Activated CD4-positive, alpha-beta T cell treated with anti-CD3 and anti-CD28 coated beads, Interleukin-2, amount 50 U/mL, for 4 hours (primary cell): ENCODE measurements at places on chromosomes 3 and 15.

DNA sequence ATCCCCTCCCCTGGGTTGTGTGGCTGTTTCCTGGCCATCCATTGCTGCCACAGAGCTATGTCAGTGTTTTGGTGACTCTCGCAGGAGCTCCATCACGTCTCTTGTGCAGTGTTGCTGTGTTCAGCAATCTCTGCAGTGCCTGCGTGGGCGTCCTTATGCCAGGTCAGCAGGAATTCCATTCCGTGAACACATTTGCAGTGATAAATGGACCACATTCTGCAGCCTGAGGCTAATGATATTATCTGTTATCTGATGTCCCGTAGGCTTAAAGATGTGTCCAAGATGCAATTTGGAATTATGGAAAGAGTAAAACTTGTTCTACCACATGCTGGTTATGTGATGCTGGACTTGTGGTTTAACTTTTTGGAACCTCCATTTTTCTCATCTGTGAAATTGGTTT, 25.5 kb upstream of the COL6A6 start:
- DNase-seq: no peak

GRCh38 chr3:124895756-124896155, 8.6 kb upstream of the ITGB5 start:
- DNase-seq: no peak

GRCh38 chr3:123054931-123055330, 11.9 kb upstream of the PDIA5 start:
- DNase-seq: no peak

- no peak for DNase-seq
Measured at GRCh38 chr15:98394546-98394945, 253.8 kb upstream of the IGF1R start.

DNA sequence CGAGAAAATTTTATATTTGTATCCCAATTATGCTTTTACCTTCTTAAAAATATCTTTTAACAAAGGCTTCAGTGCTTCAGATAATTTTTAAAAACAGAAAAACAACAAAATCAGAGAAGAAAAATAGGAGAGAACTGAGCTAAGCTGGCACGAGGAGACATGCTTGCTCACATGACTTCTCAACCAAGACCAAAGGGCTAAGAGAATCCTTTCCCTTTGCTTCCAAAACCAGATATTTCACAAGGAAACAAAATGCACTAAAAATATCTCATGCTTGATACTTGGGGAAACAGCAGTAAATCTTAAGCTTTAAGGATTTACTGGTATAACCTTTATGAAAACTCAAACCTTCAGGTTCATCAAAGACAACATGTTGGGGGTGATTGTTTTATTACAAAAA, 58.4 kb downstream of the CAPN7 start:
- no peak for DNase-seq

DNA sequence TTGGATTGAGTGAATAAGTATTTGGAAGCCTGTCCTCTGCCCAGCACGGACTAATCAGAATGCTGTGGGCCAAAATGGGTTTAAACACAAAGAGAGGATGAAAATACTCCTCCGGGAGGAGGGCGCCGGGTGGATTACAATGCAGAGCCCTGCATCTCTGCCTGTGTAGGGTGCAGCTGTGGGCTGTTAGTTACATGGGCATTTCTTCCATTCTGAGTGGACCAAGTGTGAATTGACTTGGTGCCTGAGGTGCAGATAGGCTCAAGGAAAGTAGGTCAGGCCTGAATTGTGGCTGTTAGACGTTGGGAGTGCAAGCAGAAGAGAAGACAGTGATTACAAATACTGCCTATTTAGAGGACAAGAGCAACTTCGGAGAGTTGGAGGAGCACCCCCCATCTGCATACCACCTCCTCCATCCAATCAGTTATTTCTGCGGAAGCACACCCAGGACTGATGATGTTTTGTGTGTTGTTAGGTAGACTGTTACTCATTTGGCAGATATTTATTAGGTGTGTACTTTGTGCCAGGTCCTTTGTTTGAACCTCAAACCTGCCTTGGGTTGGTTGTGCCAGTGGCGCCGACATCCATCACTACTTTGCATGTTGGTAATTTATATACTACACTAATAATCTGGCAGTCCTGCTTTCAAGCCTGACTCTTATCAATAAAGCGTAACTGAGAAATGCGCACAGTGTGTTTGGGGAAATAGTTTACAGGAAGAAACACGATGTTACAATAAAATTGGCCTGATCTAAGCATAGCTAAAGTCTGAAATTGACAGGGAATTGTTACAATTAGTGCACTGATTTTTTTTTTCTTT, 33.0 kb downstream of the PTPRG start:
- DNase-seq: no peak

DNA sequence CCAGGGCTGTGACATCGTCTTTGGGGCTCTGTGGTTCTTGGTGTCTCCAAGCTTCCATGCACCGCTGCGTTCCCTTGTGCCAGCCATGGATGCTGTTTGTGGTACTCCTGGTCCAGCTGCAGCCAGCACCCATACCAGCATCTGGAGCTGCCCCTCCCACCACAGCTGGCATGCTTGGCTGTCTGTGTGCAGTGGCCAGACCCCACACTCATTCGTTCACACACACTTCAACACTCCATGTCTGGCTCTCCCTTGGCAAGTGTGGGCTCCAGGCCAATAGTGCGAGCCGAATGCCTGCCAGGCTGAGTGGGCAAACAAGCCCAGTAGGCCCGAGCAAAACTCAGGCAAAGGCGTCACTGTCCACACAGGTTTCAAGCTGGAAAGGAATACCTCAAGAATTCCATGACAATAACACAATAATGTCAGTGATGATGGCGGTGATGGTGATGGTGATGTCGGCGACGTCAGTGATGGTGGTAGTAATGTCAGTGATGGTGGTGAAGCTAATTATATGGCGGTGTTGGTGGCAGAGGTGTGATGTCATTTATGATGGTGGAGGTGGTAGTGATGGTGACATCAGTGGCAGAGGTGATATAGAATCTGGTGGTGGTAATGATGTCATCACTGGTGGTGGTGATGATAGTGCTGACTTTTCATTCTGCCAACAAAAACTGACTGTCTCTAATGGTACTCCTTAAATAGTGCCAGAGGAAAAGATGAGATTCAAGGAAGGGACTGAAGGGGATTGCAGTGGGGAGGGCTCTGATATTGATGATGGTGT, 19.3 kb downstream of the TBC1D21 start:
- no peak for DNase-seq

DNA sequence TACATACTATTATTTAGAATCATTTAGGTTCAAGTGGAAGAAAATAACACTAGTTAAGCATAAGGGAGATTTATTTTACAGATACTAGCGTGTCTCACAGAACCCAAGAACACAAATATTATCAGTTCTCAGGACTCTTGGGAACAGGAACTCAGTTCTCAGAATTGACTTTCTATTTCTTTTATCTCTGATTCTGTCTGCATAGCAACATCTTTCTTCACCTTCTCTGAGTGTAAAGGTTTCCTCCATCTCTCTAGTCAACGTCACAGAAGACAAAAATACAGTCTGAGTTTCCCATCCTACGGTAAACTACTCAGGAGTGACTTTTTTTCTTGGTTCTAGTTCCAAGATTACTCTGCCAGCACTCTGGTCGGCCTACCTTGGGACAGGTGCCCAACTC, 220.0 kb downstream of the SV2B start:
- DNase-seq: no peak

GRCh38 chr3:184514171-184514490, 47.5 kb upstream of the EPHB3 start:
- no peak for DNase-seq

DNA sequence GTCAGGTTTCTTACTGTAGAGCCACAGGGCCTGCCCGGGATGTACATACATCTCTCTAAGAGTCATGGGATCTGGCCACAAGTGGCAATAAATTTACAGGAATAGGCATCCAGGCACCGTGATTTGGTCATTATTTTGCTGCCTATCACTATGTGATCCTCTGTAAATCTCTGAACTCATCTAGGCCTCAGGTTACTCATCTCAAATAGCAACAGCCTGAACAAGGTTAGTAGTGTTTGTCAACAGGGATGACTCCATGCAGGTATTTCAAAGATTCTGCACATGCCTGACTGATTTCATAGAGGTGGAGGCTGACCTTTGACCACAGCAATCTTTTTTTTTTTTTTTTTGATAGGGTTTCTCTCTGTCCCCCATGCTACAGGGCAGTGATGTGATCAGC, 88.8 kb upstream of the TBL1XR1 start:
- DNase-seq: no peak

- DNase-seq: no peak
Measured at GRCh38 chr3:127665586-127665985, 7.2 kb upstream of the ABTB1 start.

DNA sequence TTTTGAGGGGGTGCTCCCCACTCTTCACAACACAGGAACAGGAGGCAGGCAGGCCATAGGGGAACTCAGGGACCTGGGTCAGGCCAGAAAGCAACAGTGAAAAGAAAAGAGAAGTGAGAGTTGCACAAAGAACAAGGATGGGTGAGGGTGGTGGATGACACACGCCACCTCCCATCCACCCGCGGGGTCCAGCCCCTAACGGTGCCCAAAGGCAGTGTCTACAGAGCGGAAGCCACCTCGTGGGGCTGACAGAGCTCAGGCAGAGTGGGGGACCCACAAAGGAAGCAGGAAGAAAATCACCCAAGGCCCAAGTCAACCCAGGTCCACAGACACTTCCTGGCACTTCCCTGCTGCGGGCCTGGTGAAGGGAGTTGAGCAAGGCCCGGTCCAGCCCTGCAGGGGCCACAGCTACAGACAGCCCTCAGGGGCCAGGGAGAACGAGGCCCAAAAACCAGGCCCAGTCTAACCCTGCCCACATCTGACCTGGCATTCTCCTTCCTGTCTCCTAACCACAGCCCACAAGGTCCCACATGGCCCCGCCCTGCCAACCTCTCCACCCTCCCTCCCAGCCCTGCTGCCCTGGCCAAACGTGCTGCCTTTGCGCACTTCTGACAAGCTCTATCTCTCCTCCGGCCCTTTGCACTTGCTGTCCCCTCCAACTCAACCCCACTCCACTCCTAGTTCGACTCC, 5.9 kb downstream of the NUP210 start:
- DNase-seq: peak; percentile 45

- no peak for DNase-seq
Measured at GRCh38 chr3:7854266-7854665, 647.4 kb upstream of the LMCD1 start.

DNA sequence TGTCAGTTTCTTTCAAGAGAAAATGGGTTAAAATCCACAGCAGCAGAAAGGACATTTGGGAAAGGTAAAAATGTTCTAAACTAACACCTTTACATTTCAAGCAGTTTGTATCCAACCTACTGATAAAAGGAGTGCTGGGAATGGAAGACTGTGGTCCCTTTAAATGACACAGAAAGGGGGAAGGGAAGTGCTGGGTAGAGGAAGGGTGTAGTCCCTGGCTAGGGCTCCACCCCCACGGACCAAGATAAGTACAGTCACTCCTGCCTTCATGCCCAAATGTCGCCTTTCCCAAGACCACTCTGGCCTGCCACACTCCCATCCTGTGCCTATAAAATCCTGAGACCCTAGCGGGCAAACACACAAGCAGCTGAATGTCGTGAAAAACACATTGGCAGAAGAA, 350.9 kb upstream of the POU1F1 start:
- no peak for DNase-seq
